Eye (tissue), 1 donor: ENCODE measurements at places on chromosomes 7 and 10.

DNA sequence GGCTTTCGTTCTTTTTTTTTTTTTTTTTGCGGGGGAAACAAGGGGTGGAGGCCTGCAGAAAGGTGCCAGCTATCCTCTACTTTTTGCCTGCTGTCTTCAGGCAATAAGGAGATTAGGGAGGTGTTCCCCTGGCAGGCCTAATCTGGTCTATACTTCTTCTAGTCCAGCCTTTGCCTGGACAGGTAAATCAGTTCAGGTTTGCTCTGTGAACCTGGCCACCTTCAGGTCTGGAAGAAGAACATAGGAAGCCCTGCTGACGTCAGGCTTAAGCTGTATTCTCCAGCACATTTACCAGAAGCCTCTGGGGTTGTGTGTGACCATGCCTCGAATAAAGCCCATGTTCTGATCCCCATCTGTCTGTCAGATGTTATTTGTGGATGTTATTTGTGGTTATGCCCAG, 115.4 kb downstream of the SDK1 start:
- no peak for DNase-seq

GRCh38 chr10:8206882-8207281, 152.4 kb downstream of the GATA3 start:
- DNase-seq, result no peak

GRCh38 chr10:79413196-79413595, 32.2 kb downstream of the ZCCHC24 start:
- no peak for DNase-seq

GRCh38 chr7:3548815-3549214, 247.8 kb downstream of the SDK1 start:
- no peak for DNase-seq
